ENCODE measurements at places on chromosomes 11 and 22.

DNA sequence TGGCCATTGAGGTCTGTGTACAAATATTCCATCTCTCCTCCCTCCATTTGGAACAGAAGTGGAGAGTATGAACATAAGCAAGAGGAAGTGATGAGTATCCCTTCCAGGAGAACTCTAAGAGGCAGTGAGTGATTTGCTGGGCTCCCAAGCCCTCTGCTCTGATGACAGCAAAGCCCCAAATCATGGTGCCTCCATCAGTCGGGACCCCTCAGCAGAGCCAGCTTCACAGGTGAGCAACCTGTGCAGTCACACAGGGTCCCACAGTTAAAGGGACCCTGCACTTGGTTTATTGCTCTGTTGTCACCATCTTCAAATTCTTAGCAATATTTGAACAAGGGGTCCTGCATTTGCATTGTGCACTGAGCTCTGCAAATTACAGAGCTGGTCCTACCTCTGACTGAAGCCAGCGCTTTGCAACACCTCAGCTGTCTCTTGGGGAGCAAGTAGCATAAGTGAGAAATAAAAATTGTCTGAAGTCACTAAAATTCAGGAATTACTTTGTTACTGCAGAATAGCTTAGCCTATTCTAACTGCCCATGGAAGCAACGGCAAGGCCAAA lies 466.4 kb downstream of the MN1 start:
- DNase-seq: no peak

DNA sequence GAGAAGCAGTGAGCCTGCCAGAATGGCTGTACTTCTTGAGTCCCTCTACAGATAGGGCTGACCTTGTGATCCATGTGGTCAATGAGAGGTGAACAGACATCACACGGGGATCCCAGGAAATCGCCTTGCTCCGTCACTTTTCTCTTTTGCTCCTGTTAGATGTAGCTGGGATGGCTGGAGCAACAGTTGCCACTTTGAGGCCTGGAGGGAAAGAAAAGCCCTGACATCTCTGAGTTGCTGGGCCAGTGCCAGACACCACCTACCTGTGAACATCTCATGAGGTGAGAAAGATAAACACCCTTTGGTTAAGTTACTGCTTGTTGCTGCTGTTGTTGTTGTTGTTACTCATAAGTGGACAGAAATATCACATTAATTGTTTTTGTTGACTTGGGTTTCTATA lies 840.3 kb downstream of the TBC1D22A start:
- no peak for DNase-seq

DNA sequence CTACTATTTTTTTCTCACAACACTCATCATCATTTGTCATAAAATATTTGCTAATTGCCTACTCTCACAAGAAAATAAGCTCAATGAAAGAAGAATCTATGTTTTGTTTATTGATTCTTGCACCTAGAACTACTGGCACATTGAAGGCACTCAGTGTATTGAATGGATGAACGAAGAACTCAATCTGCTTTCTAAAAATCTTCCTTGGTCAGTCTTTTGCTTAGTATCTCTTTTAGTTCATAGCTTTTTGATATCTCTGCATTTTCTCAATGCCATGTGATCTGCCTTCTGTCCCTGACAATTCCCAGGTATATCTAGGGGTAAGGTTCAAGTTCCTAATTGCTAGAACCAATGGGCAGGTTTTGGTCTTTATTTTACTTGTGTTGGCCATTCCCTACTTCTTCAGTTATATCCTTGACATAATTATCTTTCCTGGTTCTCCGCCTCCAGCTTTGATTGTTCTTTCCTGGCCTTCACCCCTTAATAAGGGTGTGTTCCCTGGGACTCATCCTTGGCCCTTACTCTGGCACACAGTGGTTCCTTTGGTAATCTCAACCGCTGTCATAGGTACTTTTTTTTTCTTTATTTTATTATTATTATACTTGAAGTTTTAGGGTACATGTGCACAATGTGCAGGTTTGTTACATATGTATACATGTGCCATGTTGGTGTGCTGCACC lies 96.4 kb downstream of the CCDC83 start:
- no peak for DNase-seq

GRCh38 chr11:46240861-46241260 lies 36.6 kb upstream of the CREB3L1 start:
- no peak for DNase-seq

- peak; percentile 61 for DNase-seq
Observed at GRCh38 chr11:47411884-47412746, 3.7 kb downstream of the SLC39A13 start.

- peak; percentile 63 for DNase-seq
Observed at GRCh38 chr22:38947321-38948140, 9.9 kb upstream of the APOBEC3A start.

- no peak for DNase-seq
Observed at GRCh38 chr11:116547571-116547970, 225.2 kb downstream of the BUD13 start.

GRCh38 chr11:47403571-47403970 lies 4.8 kb upstream of the SLC39A13 start:
- no peak for DNase-seq

- no peak for DNase-seq
Observed at GRCh38 chr22:37768273-37768672, 39.5 kb upstream of the GCAT start.

DNA sequence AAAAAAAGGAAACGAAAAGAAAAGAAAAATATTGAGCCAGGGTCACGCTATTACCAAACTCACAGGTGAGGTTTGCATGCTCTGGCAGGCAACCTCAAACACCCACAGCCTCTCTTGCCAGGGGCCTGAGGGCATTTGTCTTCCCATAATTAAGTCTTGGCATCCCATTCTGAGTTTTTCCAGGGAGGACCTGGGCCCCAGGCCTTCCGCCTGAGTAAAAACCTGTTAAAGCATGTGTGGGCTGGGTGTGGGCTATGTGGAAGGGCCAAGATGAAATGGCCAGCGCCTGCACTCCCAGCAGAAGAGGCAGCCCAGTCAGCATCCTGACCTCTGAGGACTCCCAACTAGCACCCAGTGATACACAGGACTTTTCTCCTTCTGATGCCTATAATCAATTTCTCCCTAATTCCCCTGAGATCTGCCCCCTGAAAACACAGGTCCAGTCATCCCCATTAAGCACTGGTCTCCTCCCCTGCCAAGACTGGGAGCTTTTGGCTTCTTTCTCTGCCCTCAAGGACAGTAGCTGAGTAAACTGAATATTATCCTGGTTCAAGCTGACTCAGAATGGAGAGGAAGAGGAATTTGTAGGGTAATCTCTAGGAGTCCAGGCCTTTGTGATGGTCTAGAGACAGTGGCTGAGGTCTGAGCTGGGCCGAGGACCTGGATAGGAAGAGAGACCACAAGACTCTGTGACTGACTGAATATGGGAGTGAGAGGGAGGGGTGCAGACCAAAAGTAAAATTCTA lies 35.6 kb upstream of the ACER3 start:
- no peak for DNase-seq

Measured in CD4-positive, alpha-beta T cell treated with Interleukin-4 for 1 hour (primary cell).